ENCODE measurements at places on chromosomes 6 and 20.

DNA sequence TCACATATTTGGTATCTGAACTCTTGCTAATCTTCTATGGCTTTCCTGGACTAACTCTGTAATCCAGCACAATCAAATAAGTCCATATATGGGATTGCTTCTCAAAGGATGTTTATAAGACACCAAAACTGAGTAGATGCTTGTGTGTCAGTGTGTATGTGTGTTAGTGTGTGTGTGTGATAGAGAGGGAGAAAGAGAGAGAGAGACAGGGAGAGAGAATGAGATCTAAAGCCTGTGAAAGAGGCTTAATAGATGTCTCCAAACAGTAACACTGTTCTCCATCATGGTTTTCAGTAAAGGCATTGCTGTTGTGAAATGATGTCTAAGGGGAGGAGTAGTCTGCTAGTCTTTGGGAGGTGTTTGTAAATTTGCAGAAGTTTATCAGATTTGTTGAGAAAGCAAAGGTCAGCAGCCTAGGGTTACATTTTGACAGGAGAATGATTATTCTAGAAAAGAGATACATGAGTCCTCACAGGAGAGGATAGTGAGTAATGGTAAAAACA, 73.9 kb upstream of the MLIP start:
- no peak for DNase-seq

- no peak for DNase-seq
Measured at GRCh38 chr20:62301111-62301668, 1.6 kb upstream of the ADRM1 start.

GRCh38 chr6:24353861-24354260, 4.0 kb downstream of the DCDC2 start:
- DNase-seq = peak; percentile 17

DNA sequence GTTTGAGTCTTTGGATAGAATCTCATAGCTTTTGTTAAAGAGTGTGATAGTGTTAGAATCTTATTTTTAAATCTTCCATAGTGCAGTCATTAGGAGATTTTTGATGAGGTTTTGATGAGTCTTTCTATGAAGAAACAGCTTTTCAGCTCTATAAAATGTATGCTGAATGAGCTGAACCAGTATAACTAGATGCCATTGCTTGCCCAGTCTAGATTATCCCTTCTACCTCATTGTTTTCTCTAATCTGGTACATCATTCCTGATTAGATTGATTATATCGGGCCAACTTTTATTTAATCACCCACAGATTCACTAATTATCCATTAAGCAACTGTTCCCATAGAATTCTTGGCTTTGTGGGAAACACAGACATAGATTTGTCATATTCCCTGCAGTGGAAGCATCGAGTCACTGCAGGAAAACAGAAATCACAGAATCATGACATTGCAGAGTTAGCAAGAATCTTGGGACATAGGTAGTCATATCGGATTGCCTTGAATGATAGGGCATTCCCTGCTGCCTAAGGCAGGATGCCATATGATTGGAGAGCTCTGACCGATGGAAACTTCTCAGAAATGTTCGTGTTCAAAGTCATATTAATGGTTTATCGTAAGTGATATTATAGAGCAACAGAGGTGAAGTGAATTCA, 882.7 kb upstream of the FLRT3 start:
- no peak for DNase-seq

DNA sequence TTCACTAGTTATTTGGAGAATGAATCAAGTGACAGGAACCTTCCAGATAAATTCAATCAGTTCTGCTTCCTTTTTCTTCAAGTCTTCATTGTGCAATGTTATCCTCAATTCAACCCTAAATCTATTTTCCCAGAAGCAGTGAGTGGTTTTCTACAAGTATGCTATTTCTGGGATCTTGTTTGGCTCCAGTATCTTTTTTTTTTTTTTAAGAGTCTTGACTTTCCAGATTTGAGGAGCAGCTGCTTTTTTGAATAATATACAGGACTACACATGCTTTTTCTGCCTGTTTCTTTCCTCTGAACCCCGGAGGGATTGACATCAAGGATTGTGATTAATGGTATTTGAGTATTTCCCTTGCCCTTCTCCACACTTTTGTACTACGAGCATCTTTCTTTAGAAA, 339.2 kb upstream of the JAG1 start:
- DNase-seq = no peak

GRCh38 chr6:132961610-132962009, 147.2 kb downstream of the RPS12 start:
- no peak for DNase-seq

DNA sequence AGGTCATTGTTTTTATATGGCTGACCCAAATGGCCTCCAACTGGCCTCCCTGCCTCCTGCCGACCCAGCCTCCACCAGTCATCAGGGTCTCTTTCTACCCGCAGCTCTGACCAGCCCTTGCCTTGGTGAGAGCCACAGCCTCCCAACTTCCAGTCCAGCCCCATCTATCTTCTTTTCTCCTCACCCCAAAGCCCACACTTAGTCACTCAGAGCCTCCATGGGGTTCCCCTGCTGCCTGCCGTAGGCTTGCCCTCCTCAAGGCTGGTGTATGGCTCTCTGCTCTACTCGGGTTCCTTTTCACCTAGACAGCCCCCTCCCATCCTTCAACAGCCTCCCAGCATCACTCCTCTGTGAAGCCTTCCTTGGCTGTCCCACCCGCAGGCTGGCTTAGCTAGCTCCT, 18.2 kb downstream of the TCF15 start:
- DNase-seq = no peak

- peak; percentile 55 for DNase-seq
Measured at GRCh38 chr6:13615792-13616120, 621 bp downstream of the NOL7 start.

GRCh38 chr20:34626992-34627391, 49.9 kb downstream of the PIGU start:
- DNase-seq = no peak

DNA sequence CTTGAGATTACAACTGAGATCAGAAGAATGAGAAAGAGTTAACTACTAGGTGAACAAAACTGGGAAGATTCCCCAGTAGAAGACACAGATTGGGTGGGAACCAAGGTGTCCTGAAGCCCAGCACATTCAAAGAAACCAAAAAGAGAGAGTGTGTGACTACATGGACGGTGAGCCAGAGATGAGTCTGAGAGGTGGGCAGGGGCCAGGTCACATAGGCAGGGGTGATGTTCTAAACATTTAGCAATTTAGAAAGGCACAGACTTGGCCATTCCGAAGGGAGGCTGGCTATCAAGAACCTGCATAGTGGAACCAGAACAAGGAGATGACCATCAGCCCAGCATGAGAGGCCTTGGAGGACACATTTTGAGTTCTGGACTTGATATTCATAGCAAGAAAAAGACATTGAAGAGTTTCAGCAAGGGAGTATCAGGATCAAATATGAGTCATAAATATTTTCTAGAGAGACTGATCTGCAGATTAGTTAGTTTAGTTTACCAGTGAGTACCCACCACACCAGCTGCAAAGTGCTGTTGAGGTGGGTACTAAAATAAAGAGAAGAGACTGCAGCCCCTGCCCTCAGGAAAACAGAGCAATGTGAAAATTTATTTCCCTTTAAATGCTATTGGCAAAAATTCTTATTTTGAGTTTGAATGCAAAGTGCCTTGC, 340.5 kb upstream of the PRDM1 start:
- no peak for DNase-seq

- no peak for DNase-seq
Measured at GRCh38 chr6:141123049-141123448, 1009.7 kb upstream of the GJE1 start.

GRCh38 chr6:16427124-16427523, 188.7 kb downstream of the GMPR start:
- no peak for DNase-seq

DNA sequence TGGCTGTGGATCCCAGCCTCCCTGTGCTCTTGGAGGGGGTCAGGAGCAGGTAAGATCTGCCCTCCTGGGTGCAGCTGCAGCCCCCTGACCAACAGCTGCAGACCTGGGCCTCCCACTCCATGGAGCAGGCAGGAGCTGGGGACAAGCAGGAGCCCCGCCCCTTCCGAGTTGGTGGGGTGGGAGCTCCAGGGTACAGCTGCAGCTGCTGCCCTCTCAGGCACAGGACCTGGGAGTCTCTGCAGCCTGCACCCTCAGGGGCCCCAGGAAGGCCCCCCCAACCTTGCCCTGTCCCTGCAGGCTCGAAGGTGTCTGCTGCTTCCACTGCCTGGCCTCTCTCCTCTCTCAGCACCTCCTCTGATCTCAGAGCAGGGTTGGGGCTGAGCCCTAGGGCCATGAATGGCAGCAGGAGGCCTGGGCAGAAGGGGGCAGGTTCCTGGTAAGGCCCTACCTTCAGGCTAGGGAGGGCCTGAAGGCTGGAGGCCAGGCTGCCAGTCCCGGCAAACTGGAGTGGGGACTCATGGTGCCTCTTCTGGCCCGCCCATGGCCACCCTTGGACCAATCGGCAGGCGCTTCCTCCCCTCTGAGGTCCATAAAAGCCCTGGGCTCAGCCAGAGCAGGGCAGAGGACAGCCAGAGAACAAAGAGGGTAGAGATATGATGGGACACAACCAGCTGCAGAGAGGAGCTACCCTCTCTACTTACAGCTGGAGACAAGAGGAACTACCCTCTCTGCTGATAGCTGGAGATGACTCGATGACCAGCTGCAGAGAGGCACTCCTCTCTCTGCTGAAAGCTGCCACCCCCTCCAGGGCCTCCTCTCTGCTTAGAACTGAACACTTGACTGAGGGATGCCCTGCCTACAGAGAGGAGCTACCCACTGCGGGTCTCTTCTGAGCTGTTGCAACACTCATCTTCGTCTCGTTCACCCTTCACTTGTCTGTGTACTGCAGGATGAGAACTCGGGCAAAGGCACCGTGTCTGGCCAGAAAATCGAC, 7.8 kb upstream of the PACSIN1 start:
- DNase-seq = no peak

DNA sequence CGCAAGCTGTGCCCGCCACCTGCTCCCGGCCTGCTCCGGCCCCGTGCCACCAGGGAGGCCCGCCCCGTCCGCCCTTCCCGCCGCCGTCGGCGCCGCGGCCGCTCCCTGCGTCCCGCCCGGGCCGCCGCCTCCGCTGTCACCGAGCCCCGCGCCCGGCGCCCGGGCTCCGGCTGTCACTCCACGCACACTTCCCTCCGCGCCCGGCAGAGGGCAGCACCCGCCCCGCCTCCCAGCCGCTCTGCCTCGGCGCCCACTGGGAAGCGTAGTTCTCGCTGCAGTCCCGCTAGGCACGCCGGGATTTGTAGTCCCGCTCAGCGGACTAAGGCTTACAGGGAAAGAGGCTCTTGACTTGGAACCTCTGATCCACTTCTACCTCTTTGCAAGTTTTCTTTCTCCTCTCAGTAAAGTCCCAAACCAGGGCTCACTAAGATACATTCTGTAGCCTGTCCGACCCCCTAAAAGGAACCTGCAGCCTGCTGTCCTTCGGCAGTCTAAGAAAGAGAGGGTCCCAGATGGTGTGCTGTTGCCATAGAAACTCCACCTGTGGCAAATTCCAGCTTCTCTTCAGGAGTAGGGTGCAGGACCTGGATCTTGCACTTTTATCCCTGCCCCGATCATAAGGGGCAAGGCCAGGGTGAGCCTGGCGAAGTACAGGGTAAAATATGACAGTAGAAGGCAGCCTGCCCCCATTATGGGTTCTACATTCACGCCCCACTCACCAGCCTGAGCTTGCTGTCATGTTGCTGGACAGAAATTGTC, at the start of gene TFEB:
TSS of gene TFEB (minus strand) at position 182 of the 759 bp plus-strand sequence. CDS start 44,395 bp downstream, outside the sequence.
- peak; percentile 50 for DNase-seq

GRCh38 chr20:4999788-5000187, 1.5 kb downstream of the SLC23A2 start:
- no peak for DNase-seq

GRCh38 chr6:11563793-11564192, 26.2 kb downstream of the TMEM170B start:
- no peak for DNase-seq

DNA sequence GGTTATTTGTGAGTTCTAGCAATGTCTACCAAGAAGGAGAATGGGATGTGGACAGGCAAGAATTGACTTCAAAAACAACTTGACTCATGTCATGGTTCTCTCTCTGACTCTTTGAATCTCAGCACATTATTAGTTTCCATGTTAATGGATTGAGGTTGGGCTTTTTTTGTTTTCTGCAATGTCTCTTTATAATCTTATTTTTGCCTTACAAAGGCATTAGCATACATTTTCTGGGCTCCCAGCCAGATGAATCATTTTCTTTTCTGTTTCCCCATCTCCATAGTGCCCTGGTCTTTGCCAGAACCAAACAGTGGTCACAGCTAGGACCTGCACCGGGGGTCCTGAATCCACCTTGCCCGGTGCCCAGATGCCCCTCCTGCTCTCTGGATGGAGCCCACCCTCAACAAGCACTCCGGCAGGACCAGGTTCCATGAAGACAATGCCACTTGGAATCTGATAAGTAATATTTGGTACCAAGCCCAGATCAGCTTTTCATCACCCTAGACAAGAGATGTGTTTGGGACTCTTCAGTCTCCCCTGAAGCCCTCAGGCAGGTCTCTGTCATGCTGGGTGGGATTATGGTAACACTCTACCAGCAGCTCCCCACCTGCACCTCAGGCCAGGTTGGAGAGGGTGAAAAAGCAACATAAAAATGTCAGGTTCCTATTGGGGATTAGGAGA, 266.7 kb upstream of the SULF2 start:
- DNase-seq = no peak

DNA sequence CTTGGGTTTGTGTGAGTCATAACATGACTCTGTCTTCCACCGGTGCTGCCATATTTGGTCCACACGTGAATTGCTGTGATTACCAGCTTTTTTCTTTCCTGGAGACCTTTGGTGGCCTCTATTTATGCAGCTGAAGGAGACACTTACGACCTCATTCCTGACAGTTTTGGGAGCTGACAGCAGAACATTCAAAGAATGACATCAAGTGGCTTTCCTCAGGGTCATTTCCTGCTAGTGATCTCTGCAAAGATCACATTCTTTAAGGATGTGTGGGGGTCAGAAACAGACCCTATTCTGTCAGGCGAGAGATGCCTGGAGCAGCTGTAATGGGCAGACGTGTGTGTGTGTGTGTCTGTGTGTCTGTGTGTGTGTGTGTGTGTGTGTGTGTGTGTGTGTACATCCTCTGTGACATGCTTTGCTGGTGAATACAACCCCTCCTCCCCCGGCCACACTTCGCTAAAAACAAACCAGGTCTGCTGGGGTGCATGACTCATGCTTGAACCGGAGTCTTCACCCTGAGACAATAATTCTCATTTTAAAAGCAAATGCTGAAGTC, 115.6 kb downstream of the TMEM170B start:
- peak; percentile 67 for DNase-seq
